Skeletal muscle cell (primary cell): ENCODE measurements at places on chromosomes 7 and 10.

DNA sequence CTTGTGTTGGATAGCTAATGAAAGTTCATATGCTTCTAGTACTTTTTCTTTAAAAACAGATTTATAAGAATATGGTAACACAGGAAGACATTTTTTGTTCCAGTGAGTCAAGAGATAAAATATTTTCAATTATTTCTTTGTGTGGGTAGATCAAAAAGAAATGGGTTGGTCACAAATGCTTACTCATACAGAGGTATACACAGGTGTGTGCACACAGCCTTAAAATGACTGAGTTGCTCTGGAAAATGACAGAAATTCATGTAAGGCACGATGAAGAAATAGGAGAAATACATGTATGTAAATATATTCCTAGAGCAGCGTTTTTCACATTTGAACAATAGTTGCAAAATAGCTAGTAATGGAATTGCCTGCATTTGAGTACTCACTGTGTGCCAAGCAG is 66.0 kb downstream of the ST7 start:
- no peak for DNase-seq

- DNase-seq, result peak; percentile 14
Observed at GRCh38 chr7:128697302-128697905, 25.3 kb downstream of the GARIN1A start.

GRCh38 chr10:91551856-91552255 is 81.0 kb downstream of the PPP1R3C start:
- peak; percentile 45 for DNase-seq

GRCh38 chr10:64261092-64261491 is 739.9 kb downstream of the REEP3 start:
- no peak for DNase-seq

GRCh38 chr7:147646568-147646967 is 944.0 kb upstream of the C7orf33 start:
- DNase-seq, result no peak

- DNase-seq, result no peak
Observed at GRCh38 chr10:96511044-96511945, 2.4 kb downstream of the TLL2 start.

GRCh38 chr7:12137283-12137682 is 73.8 kb upstream of the TMEM106B start:
- DNase-seq, result no peak

DNA sequence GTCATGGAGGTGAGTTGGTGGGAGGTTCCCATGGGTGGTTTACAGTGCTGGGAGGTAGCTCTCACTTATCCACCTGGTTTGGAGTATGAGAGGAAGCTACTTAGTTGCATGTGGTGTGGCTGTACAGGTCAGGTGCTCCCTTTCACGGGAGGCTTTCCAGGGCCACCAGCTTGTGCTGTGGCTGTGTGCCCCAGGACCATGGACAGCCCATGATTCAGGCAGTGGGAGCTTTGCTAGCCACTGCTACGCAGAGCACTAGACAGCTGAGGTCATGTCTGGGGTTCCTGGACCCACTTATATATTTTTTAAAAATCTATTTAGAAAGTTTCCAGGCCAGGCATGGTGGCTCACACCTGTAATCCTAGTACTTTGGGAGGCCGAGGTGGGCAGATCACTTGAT is 42.5 kb upstream of the KCNMA1 start:
- DNase-seq, result no peak

- no peak for DNase-seq
Observed at GRCh38 chr10:32909456-32909855, 48.6 kb downstream of the ITGB1 start.

GRCh38 chr10:101111547-101111946 is 19.6 kb upstream of the TLX1 start:
- DNase-seq, result no peak

- no peak for DNase-seq
Observed at GRCh38 chr7:125668321-125668993, 738.8 kb upstream of the POT1 start.

- DNase-seq, result no peak
Observed at GRCh38 chr7:157869793-157870192, 533.0 kb downstream of the DNAJB6 start.

- DNase-seq, result no peak
Observed at GRCh38 chr7:97480772-97481390, 251.0 kb upstream of the TAC1 start.

DNA sequence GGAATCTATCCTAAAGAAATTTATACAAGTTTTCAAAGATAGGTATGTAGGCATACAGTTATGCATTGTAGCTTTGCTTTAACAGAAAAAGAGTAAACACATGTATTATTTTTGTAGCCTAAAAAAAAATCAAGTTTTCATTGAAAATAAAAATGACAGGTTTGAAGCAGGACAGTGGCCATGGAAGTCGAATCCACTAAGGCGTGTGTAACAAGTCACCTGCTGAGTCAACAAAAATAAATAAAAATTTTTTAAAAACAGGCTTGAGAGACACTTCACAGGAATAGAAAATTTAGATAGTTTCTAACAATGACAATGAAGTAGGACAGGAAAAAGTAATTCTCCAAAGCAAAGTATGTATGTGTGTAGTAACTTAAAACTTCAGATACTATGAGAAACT is 8.5 kb upstream of the GOT1 start:
- DNase-seq, result no peak

DNA sequence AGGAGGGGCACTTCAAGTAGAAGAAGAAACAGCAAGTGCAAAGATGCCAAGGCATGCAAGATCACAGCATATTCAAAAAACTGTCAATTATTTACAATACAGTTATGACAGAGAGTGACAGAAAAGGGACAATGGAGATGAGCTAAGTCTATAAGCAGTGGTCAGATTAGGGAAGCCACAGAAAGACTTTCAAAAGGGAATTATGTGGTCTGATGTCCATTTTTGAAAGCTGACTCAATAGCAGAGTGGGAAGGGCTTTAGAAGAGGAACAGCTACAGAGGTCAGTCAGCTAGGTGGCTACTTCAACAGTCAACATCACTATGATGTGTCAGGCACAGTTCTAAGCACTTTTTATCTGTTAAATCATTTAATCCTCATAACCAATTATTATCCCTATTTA is 45.2 kb upstream of the SPOCK2 start:
- peak; percentile 40 for DNase-seq

DNA sequence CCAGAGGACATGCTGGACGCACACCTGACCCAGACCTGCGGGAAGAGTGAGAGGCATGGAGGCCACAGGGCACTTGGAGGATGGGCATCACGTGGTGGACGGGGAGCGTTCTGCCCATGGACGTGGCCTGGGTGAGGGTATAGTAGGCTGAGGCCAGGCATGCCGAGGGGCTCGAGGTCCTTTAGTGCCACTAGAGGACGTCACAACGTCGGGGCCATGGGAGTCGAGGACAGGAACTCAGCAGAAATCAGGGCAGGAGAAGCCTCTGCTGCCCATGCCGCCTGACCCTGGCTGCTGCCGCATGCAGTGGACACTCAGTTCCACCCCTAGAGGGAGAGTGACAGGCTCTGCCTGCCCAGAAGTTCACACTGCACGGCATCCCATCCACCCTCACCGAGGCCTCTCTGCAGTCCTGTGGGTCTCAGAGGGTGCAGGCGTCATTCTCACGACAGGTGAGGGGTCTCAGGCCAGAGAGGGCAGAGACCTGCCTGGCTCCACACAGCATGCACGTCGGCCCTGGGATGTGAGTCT is 198.7 kb downstream of the ADARB2 start:
- DNase-seq, result no peak

DNA sequence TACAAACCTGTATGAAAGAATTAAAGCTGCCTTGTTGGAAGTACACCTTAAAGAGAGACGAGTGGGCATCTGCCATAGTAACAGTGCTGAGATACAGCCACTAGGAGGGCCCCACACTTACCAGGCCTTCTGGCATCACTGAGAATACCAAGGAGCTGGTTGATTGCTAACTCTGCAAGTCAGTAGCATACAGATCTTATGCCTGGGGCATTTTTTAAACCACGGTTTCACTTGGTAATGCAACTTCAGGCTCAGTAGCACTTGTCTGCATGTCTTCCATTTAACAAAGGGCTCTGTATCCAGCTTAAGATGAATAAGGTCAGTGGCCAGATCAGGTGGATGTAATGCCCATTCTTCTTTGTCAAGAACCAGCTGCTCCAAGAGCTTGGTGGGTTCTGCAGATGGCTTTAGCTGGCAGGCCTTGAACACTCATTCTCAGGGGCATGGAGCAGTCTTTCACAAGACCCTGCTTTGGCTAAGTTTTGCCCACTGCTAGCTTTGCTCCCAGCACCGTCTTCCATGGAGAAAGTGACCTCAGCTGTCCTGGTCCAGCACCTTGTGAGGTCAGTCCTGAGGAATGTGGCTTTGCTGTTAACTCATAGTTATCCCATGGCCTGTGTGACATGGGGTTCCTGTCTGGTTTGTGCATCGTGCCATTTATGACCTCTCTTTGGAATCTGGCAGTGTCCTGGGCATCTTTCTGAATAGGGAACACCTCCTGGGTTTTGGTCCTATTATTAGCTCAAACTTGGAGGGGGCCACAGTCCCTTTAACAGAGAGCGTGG is 68.1 kb downstream of the BMPER start:
- DNase-seq, result no peak

DNA sequence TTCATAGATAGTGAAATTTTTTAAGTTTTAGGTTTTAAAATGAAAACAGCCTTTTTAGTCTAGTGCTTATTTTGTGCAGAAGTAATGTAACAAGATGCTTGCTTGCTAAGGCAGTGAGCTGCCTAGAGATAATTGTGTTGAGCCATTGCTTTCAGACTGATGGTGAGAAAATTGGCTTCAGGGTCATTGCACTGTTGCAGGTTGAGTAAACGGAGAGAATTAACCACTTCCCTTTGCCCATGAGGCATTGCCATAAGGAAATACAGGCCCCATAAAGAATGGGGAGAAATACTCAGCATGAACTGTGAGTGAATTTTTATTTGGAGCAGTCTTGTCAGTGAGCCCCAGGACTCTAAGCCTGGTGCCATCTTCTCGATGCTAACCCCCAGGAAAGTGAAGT is 140.5 kb downstream of the LRRC4 start:
- DNase-seq, result no peak

DNA sequence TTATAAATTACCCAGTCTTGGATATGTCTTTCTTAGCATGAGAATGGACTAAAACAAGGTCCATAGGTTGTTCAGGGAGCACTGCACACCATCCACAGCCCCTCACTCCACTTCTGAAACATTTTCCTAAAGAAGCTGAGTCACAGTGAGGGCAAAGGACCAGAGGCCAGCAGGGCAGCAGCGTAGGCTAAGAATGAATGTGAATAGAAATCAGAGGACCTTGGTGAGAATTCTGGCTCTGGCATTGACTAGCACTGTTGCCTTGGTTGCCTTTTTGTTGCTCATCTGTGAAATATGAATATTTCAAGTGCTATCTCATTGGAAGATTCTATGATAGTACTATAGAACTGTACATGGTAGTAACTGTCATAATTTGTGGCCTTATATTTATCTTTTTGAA is 41.7 kb upstream of the TOMM7 start:
- DNase-seq, result peak; percentile 45

- DNase-seq, result no peak
Observed at GRCh38 chr7:33509206-33509605, 379.8 kb downstream of the BBS9 start.

DNA sequence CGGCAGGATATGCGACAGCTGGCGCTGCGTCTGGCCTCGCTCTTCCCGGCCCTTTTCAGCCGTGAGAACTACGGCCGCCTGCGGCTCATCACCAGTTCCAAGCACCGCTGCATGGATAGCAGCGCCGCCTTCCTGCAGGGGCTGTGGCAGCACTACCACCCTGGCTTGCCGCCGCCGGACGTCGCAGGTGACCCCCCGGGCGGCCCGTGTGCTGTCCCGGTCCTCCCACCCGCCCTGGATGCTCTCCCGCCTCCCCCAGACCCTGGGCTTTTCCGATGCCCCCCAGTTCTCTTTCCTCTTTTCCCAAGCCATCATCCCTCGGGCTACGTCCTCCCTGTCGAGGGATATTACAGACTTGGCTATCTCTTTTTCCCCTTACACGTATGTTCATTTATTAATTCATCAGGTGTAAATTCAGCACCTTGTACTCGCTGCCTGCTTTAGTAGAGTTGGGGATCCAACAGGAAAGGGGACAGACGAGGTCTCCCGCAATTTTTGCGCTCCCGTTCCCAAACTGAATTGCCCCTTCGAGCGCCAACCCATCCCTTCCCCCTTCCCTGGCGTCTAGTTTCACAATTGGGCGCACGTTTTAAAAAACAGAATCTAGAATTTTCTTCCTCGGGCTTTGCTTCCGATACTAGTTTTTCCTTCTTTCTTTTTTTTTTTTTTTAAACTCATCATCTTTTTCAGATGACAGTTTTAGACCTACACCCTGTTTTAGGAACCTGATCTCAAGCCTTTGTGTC is 846 bp downstream of the MINPP1 start:
- no peak for DNase-seq

DNA sequence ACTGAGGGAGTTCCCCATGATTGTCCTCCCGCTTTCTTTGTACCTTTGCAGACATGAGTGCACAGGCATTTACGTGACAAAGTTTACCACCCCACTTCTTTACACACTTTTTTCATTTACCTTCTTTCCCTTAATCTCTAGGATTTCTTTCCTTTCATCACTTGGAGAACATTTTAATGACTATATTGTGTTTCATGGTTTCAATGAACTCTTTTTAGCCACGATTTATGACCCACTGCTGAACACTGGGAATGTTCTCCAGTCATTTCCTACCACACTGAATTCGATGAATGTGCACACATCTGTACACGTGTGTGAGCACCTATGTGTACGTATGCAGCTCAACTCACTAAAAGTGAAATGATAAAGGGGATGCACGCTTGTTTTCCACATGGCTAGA is 371.7 kb upstream of the IGFBP3 start:
- DNase-seq, result no peak

DNA sequence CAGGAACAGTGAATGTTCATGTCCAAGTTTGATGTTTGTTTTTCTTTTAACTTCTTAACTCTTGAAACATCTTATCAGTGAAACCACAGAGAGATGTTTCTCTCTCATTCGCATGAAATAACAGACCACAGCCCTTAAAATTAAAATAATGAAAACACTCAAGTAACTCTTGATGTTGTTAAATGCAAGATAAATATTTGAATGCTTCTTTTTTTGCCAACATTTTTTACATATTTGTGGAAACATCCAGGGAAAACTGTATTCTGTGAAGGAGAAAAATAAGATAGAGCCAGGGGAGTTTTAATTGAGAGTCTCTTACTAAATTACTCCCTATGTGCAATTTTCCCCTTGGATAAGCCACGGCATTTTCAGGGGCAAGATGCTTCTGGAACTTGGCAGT is 361.8 kb upstream of the MGMT start:
- DNase-seq, result no peak

DNA sequence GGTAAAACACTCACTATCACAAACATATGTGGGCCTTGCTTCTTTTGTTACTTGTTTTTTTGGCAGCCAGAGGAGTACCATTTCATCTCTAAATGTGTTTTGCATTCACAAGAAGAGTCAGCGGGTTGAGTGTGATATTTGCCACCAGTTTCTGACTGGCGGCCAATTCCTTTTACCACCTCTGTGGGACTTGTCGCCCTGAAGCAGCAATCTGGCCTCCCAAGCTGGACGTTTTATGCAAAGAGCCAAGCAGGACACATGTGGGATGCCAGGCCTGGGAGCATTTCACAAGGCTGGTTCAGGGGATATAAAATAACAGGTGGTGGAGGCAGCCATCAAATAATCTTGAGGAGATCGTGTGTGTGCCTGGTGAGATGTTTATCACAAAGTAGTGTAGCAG is 61.8 kb upstream of the TRIL start:
- no peak for DNase-seq
